ENCODE measurements at places on chromosomes 16 and 17. TPM values are rescaled to one million over a fixed set of nuclear protein-coding genes. Genes with fewer than 3 reads are reported as not detected.

The LDHD gene
- 1.1 TPM for total RNA-seq

- H3K4me3 ChIP-seq, result no peak overlapping the region
- H3K36me3 ChIP-seq, result 0 out of 2 replicates have a peak, but pooled peaks cover 8% of the 10 kb centered on the region
- H3K27me3 ChIP-seq, result no peaks in the 10 kb centered on the region
These were observed 114.5 kb downstream of the SMG6 start for GRCh38 chr17:2188971-2189630.

GRCh38 chr16:89190150-89190958 lies 10.0 kb downstream of the SLC22A31 start:
- no peak overlapping the region for H3K4me3 ChIP-seq
- H3K36me3 ChIP-seq, result no peaks in the 10 kb centered on the region
- no peak overlapping the region for H3K27ac ChIP-seq
- no peaks in the 10 kb centered on the region for H3K27me3 ChIP-seq
- peak; percentile 9 for DNase-seq
- H3K4me1 ChIP-seq, result no peaks in the 10 kb centered on the region

- H3K4me1 ChIP-seq, result no peaks in the 10 kb centered on the region
- H3K27me3 ChIP-seq, result no peaks in the 10 kb centered on the region
- peaks cover 13% of the 10 kb centered on the region for H3K36me3 ChIP-seq
- DNase-seq, result no peak
- no peak overlapping the region for H3K27ac ChIP-seq
These were observed 40.7 kb downstream of the COTL1 start for GRCh38 chr16:84577034-84577803.

DNA sequence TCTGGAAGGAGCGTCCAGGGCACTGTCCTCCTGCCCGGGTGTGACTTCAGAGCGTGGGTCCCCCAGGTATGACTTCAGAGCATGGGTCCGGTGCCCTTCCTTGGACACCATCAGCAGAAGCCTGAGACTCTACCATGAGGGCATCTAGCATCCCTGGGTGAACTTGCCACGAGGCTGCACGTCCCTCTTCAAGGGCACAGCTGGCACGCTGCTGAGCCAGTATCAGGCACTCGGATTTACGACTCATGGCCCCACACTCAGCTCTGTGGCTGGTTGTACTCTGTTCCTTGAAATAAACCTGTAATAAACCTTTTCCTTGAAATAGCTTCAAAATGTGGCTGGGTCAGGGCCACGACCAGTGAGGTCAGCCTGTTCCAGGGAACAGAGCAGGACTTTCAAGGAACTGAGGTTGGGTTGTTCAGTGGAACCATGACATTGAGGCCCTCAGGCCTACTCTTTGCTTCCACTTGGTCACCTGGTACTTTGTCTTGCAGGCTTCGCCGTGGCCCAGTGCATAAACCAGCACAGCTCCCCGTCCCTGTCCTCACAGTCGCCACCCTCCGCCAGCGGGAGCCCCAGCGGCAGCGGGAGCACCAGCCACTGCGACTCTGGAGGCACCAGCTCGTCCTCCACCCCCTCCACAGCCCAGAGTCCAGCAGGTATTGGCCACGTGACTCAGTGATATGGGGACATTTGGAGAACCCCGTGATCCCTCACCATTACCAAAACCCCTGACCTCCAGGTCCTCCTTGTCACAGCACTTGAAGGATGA lies 89.9 kb downstream of the SOCS1 start:
- no peaks in the 10 kb centered on the region for H3K36me3 ChIP-seq
- no peak for DNase-seq
- no peaks in the 10 kb centered on the region for H3K27me3 ChIP-seq
- no peaks in the 10 kb centered on the region for H3K4me1 ChIP-seq
- no peak overlapping the region for H3K27ac ChIP-seq

- no peaks in the 10 kb centered on the region for H3K27me3 ChIP-seq
- no peak overlapping the region for H3K27ac ChIP-seq
These were observed 279.3 kb downstream of the ABCC12 start for GRCh38 chr16:47876511-47876910.
